Activated CD4-positive, alpha-beta memory T cell treated with anti-CD3 and anti-CD28 coated beads, Interleukin-2, amount 10 ng/mL, durations not matched to agents 7 days and 5 days (primary cell): ENCODE measurements at places on chromosomes 5 and 9. TPM values are rescaled to one million over a fixed set of nuclear protein-coding genes. Genes with fewer than 3 reads are reported as not detected.

DNA sequence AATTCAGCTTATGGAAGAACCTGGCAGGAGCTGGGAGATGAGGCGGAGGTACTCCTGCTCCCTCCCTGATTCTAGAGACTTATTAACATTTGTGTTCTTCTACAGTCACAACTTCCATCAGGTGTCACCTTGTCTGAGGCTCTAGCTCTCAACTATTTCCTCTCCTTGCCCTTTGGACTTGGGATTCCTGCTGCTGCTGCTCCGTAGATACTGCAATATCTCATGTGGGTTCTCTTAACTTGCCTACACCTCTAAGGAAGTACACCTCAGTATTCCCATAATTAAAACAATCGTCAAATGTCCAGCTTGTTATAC, 21.2 kb downstream of the ANXA1 start:
- peaks cover under 1% of the 10 kb centered on the region for H3K4me1 ChIP-seq
- H3K36me3 ChIP-seq = peaks cover 19% of the 10 kb centered on the region
- no peaks in the 10 kb centered on the region for H3K27me3 ChIP-seq
- H3K27ac ChIP-seq = no peak overlapping the region
- DNase-seq = no peak

GRCh38 chr9:91245431-91246313, 116.0 kb downstream of the AUH start:
- H3K27me3 ChIP-seq = no peaks in the 10 kb centered on the region
- no peak for DNase-seq
- no peak overlapping the region for H3K4me3 ChIP-seq

GRCh38 chr5:60299944-60300343, 400.0 kb downstream of the DEPDC1B start:
- no peaks in the 10 kb centered on the region for H3K4me1 ChIP-seq
- H3K36me3 ChIP-seq = no peaks in the 10 kb centered on the region
- H3K27me3 ChIP-seq = no peaks in the 10 kb centered on the region
- DNase-seq = no peak
- H3K27ac ChIP-seq = no peak overlapping the region

DNA sequence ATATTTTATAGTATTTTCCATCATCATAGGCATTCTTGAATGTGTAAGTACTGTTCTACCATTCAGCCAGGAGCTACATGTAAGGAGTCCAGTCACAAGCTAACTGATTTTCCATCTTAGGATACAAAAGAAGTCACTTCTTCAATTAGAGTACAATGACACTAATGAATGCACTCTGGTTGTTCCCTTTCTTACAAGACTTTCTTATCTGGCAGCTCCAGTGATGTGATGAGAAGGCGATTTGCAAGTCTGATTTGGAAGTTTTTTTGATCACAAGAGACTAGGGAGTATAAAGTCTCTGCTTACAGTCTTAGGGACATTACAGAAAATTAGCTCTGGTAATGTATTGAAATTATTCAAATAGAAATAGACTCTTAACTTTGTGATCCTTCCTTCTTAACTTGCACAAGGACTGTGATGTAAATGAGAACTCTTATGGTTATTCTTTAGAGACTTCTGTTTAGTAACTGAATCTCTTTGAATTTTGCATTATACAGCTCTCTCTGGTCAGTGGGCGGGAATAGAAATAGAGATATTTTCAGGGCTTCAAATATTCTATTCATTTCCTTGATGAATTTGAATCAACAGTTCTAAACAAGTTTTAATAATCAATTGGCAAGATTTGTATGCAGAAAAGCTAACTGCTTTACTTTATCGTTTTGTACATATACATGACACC, 130.4 kb upstream of the CDH6 start:
- no peaks in the 10 kb centered on the region for H3K36me3 ChIP-seq
- H3K4me3 ChIP-seq = no peak overlapping the region
- DNase-seq = no peak
- H3K27me3 ChIP-seq = no peaks in the 10 kb centered on the region

GRCh38 chr9:414595-414994, 199.9 kb downstream of the DOCK8 start:
- H3K36me3 ChIP-seq = peaks cover 76% of the 10 kb centered on the region
- H3K4me1 ChIP-seq = no peaks in the 10 kb centered on the region
- H3K4me3 ChIP-seq = no peak overlapping the region
- no peaks in the 10 kb centered on the region for H3K27me3 ChIP-seq
- DNase-seq = no peak

DNA sequence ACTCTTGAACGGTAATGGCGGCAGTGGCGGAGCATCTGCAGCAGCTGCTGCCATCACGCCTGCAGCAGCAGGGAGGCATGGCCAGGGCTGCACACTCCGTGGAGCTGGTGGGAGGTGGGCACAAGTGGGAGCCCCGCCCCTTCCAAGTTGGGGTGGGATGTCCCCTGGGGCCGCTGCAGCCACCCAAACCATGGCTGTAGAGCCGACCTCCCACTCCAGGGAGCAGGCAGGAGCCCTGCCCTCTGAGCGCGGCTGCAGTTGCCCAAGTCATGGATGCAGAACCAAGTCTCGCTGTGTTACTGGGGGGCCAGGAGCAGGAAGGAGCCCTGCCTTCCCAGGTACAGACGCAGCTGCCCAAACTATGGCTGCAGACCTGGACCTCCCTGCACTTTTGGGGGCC, 215.3 kb upstream of the VLDLR start:
- no peaks in the 10 kb centered on the region for H3K4me1 ChIP-seq
- peaks cover 2% of the 10 kb centered on the region for H3K27me3 ChIP-seq
- no peak overlapping the region for H3K27ac ChIP-seq
- H3K4me3 ChIP-seq = no peak overlapping the region
- no peaks in the 10 kb centered on the region for H3K36me3 ChIP-seq
- DNase-seq = no peak

GRCh38 chr9:103681435-103681834, 412.7 kb upstream of the SMC2 start:
- no peaks in the 10 kb centered on the region for H3K27me3 ChIP-seq
- H3K27ac ChIP-seq = no peak overlapping the region
- no peak overlapping the region for H3K4me3 ChIP-seq
- H3K4me1 ChIP-seq = no peaks in the 10 kb centered on the region
- no peak for DNase-seq

- peaks cover 3% of the 10 kb centered on the region for H3K27me3 ChIP-seq
- peaks cover 16% of the 10 kb centered on the region for H3K4me1 ChIP-seq
- no peaks in the 10 kb centered on the region for H3K36me3 ChIP-seq
- no peak for DNase-seq
- H3K27ac ChIP-seq = no peak overlapping the region
Observed at GRCh38 chr5:137891849-137892248, 2.6 kb downstream of the PKD2L2 start.

GRCh38 chr9:7982907-7983306, 183.3 kb upstream of the DMAC1 start:
- H3K27me3 ChIP-seq = peaks cover 3% of the 10 kb centered on the region
- DNase-seq = no peak
- peaks cover 3% of the 10 kb centered on the region for H3K36me3 ChIP-seq
- H3K4me3 ChIP-seq = no peak overlapping the region
- peak overlapping the region; percentile 71 for H3K27ac ChIP-seq

DNA sequence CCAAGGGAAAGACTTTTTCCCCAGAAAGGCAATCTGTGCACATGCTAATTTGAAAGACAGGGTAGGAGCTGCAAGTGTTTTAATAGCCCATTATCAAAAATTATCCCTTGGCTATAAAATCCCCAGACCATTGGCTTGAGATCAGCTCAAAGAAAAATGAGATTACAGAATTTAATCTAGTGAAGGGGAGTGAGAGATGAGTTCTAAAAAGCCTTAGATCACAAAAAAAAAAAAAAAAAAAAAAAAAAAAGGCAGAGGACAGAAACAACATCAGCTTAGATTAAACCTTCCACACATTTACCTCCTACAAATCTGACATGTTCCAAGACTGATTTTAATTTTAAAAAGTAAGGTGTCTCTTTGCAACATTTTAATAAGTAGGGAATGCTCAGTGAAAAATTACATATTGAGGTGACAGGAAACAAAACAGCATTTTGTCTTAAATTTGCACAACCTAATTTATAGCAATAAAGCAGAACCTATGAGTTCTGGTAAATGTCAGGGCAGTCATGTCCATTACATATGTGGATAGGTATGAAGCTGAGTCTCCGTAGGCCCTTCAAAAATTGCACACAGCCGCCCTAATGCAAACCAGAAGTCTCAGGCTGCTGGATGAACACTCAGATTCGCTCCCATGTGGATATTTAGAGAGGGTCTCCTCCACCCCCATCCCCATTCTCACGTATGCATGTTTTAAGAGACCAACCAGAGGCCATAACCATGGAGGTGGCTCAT, 43.4 kb downstream of the NFIB start:
- DNase-seq = no peak
- peaks cover 2% of the 10 kb centered on the region for H3K4me1 ChIP-seq
- no peak overlapping the region for H3K27ac ChIP-seq
- H3K4me3 ChIP-seq = no peak overlapping the region
- H3K36me3 ChIP-seq = no peaks in the 10 kb centered on the region

DNA sequence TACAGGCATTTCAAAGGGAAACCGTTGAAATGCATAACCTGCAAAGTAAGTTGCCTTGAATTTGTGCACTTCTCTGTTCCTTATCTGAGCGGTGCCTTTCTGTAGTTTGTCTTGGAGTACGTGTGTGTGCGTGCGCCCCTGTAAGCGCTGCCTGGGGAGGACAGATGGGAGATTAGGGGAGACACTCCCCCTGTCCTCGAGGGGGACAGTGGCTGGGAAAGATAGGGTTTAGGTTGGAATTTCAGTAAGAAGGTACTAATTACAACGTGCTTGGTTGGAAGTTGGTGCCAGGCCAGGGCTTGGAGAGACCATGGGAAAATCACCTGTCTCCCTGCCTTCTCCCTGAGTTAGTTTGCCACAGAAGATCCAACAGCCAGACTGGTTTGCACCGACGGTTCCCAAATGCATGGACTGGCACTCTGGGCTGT, 73.2 kb downstream of the PIK3R1 start:
- no peaks in the 10 kb centered on the region for H3K27me3 ChIP-seq
- H3K36me3 ChIP-seq = peaks cover 58% of the 10 kb centered on the region
- no peak for DNase-seq
- peak overlapping the region; percentile 94 for H3K27ac ChIP-seq
- H3K4me1 ChIP-seq = peaks cover 80% of the 10 kb centered on the region
- peak overlapping the region; percentile 84 for H3K4me3 ChIP-seq

DNA sequence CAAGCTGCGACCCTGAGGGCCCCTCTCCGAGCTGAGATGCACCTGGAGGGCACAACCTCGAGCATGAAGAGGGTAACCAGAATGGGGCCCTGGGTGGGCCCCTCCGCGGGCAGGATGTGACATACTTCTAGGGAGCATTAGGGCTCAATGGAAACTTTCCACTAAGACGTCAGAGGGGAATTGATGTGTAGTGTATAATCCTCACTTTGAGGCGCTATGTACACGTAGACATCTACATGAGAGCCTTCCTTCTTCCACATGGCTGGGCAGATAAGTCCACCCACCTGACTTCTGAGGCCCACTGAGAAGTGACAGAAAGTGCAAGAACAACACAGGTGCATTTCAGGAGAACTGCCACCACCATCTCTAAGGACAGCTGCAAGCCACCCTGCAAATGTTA, 61.0 kb downstream of the DAP start:
- H3K4me1 ChIP-seq = peaks cover 20% of the 10 kb centered on the region
- DNase-seq = no peak
- no peaks in the 10 kb centered on the region for H3K27me3 ChIP-seq
- H3K36me3 ChIP-seq = peaks cover 7% of the 10 kb centered on the region
- no peak overlapping the region for H3K27ac ChIP-seq

DNA sequence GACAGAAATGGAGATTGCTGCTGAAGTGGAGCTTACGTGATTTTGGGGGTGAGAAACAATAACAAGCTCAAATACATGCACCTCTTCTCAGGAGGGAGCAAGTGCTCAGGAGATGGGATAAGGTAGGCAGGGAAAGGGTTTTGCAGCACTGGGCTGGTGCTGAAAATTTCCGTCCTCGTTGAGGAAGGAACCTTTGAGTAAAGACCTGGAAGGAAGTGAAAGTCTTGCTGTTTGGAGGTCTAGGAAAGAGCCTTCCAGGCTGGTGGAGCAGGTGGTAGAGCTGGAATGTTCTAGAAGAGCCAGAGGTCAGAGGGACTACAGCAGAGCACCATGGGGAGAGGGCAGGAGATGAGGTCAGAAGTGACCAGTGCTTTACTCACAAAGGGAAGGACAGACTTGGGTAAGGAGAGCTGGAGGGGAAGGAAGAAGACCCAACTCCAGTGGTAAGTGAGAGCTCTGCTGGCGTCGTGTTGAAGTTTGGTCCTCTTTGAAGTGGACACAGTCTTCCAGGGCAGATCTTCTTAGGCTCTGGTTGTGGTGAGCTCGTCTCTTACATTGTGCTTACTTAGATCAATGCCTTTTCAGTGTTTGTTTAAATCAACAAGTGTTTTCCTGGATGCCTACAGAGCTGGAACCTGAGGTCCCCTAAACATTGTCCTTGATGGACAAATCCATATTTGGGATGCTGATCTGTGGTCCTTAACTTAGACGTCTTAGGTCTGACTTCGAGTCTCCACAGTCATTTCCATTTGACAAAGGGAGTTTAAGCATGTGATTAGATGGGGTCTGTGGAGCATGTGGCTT, 21.0 kb downstream of the ANKRD33B start:
- no peak for DNase-seq
- no peak overlapping the region for H3K4me3 ChIP-seq
- H3K4me1 ChIP-seq = peaks cover 33% of the 10 kb centered on the region
- no peak overlapping the region for H3K27ac ChIP-seq
- peaks cover 17% of the 10 kb centered on the region for H3K36me3 ChIP-seq

DNA sequence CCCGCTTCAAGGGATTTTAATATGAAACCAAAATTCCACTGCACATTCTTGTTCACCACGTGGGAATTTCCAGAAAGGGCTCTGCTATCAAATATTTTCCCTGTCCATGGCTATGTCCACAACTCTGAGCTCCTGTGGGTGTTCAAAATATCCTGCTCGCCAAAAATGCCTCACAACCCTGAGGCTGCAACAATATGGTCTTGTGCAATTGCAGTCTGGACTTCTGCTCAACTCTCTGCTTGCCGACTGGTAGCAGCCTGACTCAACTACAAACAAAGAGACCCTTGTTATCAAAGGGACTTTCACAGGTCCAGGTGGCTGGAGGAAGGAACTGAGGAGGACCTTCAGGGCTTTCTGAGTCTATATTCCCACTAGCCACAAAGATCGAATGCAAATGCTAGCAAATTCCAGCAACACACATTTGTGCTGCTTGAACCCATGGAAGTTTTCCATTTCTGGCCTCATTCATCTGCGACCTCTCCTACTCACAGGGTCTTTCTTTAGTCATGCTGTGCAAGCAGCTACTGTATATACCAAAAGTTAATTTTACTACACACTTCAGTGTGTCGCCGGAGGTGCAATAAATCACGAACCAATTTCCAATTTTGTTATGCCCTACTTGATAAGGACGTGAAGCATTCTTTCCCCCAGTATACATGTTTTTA, 169.2 kb upstream of the SLC30A5 start:
- H3K36me3 ChIP-seq = no peaks in the 10 kb centered on the region
- no peak overlapping the region for H3K27ac ChIP-seq
- DNase-seq = no peak
- H3K4me3 ChIP-seq = no peak overlapping the region
- no peaks in the 10 kb centered on the region for H3K4me1 ChIP-seq
- H3K27me3 ChIP-seq = peaks cover 1% of the 10 kb centered on the region

GRCh38 chr9:91116211-91116610, 245.5 kb downstream of the AUH start:
- H3K4me1 ChIP-seq = peaks cover 61% of the 10 kb centered on the region
- no peak overlapping the region for H3K4me3 ChIP-seq
- H3K36me3 ChIP-seq = peaks cover 84% of the 10 kb centered on the region
- H3K27ac ChIP-seq = no peak overlapping the region
- DNase-seq = no peak

The CATSPER3 gene
- total RNA-seq = 0.88 TPM

The LURAP1L gene
- total RNA-seq = not detected

The TLE1 gene
- total RNA-seq = 0.48 TPM

The ACSL6 gene
- total RNA-seq = 10.6 TPM

The IGFBPL1 gene
- total RNA-seq = 0.20 TPM

The TSSK1B gene
- total RNA-seq = not detected

The IL3 gene
- 1.4 TPM for total RNA-seq

The PCDHA9 gene
- not detected for total RNA-seq
